ENCODE measurements at places on chromosomes 1 and 21. TPM values are rescaled to one million over a fixed set of nuclear protein-coding genes. Genes with fewer than 3 reads are reported as not detected.

GRCh38 chr1:65026235-65026634 lies 59.9 kb upstream of the JAK1 start:
- no peaks in the 10 kb centered on the region for H3K27me3 ChIP-seq
- H3K27ac ChIP-seq, result no peak overlapping the region
- no peak for DNase-seq
- H3K4me3 ChIP-seq, result no peak overlapping the region
- no peaks in the 10 kb centered on the region for H3K36me3 ChIP-seq
- no peaks in the 10 kb centered on the region for H3K4me1 ChIP-seq

DNA sequence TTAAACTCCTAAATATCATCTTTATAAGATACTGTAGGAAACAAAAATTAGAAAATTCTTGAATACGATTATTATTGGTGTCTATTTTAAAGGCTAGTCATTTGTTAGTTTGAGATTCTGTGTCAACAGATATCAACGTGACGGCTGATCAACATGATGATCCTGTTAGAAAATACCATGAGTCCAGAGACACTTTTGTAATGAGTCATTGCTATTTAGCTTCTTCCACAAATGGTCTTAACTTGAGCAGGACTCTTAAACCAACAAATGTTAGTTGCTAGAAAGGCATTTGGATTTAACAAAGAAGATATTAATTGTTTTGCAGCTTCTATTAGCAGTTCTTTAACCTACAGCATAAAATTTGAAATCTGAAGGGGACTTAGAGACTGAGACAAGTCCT lies 131.2 kb downstream of the TGFB2 start:
- H3K4me3 ChIP-seq, result no peak overlapping the region
- H3K27me3 ChIP-seq, result no peaks in the 10 kb centered on the region
- no peak for DNase-seq

Gene OLIG2
- polyA plus RNA-seq, result not detected

DNA sequence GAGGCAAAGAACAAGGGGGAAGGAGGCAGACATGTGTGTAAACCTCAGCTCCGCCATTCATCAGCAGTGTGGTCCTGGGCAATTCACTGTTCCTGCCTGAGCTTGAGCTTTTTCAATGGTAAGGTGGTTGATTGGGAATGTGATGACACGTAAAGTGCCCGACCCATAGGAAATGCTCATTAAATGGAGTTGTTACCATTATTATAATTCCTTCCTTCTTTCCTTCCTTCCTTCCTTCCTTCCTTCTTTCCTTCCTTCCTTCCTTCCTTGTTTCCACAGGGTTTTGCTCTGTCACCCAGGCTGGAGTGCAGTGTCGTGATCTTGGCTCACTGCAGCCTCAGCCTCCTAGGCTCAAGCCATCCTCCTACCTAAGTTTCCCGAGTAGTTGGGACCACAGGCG lies 4.3 kb downstream of the GPR37L1 start:
- DNase-seq, result no peak
- no peaks in the 10 kb centered on the region for H3K36me3 ChIP-seq
- no peak overlapping the region for H3K4me3 ChIP-seq

DNA sequence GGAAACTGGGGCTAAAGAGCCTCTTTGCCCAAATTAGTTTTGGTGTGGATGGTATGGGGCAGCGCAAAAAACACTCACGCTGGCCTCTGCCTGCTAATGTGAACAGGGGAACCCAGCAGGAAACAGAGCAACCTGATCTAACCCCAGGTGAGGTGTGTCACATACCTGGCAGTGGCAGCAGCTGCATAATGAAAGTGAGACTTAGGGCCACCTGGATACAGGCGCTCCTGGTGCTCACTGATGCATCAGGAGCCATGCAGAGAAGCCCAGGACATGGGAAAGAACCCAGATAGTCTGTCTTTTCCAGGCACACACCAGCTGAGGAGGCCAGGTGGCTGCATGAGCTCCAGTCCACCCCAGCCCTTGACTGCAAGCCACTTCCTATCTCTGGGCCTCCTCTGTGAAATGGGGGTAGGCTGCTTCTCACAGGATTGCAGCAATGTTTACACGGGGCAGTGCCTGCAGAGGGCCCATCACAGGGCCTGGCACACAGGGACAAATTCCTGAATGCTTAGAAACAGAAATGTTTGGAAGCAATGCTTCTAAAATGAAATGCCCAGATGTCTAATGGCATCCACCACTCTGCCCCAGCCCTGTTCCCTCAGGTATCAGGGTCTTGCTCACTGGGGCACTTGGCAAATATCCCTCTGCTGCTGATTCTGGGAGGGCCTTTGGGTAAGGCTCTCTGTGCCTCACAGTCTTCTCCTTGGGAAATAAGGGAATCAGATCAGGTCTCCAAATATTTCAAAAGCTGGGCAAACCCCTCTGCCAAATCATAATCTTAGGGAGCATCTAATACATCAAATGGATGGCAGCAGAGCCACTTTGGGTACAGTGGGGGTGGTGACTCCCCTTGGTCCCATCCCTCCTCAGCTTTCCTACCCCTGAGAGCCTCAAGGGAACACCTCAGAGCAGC lies 19.9 kb downstream of the DHCR24 start:
- H3K4me3 ChIP-seq, result no peak overlapping the region
- H3K4me1 ChIP-seq, result no peaks in the 10 kb centered on the region
- no peaks in the 10 kb centered on the region for H3K27me3 ChIP-seq
- no peak for DNase-seq
- H3K27ac ChIP-seq, result no peak overlapping the region

- H3K4me3 ChIP-seq, result peak overlapping the region; percentile 71
- H3K27me3 ChIP-seq, result no peaks in the 10 kb centered on the region
- peak; percentile 48 for DNase-seq
Measured at GRCh38 chr1:35558374-35559316, 1.0 kb downstream of the NCDN start.

DNA sequence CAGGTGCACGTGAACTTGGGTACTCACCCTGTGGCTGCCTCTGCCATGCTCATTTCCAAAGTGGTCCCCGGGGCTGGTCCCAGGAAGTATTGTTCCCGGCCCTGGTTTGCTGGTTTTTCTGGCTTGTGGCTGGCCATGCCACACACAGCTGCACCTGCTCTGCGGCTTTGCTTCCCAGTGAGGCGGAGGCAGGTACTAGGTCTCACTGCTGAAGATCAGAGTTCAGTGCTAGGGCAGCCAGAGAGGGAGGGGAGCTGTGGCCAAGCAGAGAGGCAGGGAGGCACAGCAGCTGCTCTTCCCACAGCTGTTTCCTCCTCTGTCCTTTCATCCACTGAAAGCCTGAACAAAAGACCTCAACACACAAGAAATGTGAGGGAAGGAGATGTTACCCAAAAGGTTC lies 30.5 kb downstream of the ENO1 start:
- no peaks in the 10 kb centered on the region for H3K27me3 ChIP-seq
- no peak overlapping the region for H3K27ac ChIP-seq
- no peaks in the 10 kb centered on the region for H3K4me1 ChIP-seq
- DNase-seq, result no peak
- H3K36me3 ChIP-seq, result no peaks in the 10 kb centered on the region
- H3K4me3 ChIP-seq, result no peak overlapping the region

Gene ATP1A4
- polyA plus RNA-seq, result not detected

Gene TMCO2
- polyA plus RNA-seq, result not detected

Gene GSTM1
- not detected for polyA plus RNA-seq

Gene RIMS3
- polyA plus RNA-seq, result 5.4 TPM

GRCh38 chr1:44705938-44706337 lies 25.0 kb downstream of the RNU5D-1 start:
- H3K27ac ChIP-seq, result no peak overlapping the region
- DNase-seq, result no peak
- H3K4me3 ChIP-seq, result no peak overlapping the region
- H3K36me3 ChIP-seq, result no peaks in the 10 kb centered on the region

- no peak overlapping the region for H3K27ac ChIP-seq
- H3K36me3 ChIP-seq, result no peaks in the 10 kb centered on the region
- no peaks in the 10 kb centered on the region for H3K27me3 ChIP-seq
- no peak overlapping the region for H3K4me3 ChIP-seq
Measured at GRCh38 chr1:79638382-79638781, 631.9 kb upstream of the ADGRL4 start.

Gene WRAP73
- polyA plus RNA-seq, result 33.8 TPM

Gene EFNA1
- polyA plus RNA-seq, result 1.3 TPM

Gene LDLRAD1
- not detected for polyA plus RNA-seq

DNA sequence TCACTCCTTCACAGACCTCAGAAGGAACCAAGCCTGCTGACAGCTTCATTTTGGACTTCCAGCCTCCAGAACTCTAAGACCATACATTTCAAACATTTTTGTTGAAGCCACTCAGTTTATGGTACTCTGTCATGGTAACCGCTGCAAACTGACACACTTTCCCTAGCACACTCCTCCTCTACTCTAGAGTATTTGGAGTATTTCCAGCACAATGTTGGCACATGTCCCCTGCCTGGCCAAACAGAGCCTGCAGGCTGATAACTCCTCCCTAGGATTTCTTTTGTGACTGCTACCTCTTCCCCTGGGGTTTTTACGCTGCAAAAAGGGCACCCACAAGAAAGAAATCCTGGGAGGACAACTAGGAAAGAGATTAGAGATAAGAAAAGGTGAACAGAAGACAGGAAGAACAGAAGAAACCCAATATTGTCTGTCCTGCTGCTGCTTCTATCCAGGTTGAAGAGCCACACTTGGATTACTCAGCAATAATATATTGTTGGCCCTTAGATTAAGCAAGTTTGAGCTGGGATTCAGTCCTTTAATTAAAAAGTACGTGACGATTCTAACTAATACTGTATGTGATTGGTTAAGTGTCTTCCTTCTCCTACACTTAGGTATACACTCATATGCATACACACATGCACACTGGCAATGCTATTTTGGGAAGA lies 844.1 kb downstream of the LTN1 start:
- no peaks in the 10 kb centered on the region for H3K36me3 ChIP-seq
- DNase-seq, result no peak
- H3K4me3 ChIP-seq, result no peak overlapping the region

Gene SPRR1B
- polyA plus RNA-seq, result not detected

Gene OPTC
- not detected for polyA plus RNA-seq

DNA sequence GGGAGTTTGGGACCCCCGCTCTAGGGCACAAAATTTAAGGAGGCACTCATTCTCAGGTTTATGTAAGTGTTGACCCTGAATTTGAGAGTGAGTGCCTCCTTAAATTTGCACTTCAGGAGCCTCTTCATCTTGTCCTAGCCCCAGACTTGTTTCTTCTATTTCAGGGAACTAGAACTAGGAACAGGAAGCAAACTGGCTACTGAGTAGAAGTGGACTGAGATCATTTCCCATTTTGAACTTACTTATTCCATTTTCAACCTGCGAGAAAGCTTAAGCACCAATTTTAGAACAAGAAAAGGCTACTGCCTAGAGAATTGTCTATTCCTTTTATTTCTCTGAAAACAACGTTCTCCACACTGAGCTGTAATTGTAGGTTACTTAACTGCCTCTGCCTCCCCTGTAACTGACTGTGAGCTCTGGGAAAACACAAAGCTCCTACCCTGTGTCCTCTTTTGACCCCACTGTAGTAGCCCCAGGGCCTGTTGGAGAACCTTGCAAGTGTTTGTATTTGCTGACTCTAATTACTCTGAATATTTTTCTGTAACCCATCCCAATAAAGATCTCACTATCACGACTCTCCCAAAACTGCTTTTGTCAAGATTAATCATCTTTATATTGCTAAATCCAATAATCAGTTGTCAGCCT lies 2.5 kb downstream of the PPT1 start:
- H3K27ac ChIP-seq, result no peak overlapping the region
- H3K4me1 ChIP-seq, result peaks cover 17% of the 10 kb centered on the region
- DNase-seq, result no peak
- no peaks in the 10 kb centered on the region for H3K27me3 ChIP-seq

DNA sequence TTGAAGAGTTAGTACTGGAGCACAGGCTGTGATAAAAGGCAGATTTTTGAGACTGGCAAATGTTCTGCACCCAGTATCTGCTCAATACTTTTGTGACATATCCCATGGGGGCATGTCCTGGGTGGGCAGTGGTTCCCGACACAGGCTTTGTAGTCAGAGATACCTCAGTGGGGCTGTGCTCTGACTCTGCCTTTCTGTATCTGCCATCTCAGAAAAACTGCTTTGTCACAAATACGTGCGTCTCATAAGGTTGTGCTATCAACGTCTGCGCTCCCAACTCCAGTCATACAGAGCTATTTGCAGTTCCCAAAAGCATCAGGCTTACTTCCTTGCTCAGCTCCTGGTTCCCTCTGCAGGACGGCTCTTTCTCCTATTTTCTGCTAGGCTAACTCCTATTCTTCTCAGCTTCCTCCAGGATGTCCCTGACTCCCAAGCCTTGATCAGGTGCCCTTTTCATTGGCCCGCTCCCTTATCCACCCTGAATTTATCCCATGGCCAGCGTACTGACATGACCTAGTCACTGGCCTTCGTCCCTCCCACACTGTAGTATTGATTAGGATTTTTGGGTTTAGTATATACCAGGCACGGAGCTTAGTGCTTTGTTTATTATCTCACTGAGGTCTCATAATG lies 12.1 kb upstream of the RAB29 start:
- H3K36me3 ChIP-seq, result peaks cover under 1% of the 10 kb centered on the region
- no peak overlapping the region for H3K4me3 ChIP-seq
- H3K4me1 ChIP-seq, result peaks cover 9% of the 10 kb centered on the region
- DNase-seq, result no peak
- no peaks in the 10 kb centered on the region for H3K27me3 ChIP-seq
